ENCODE measurements at places on chromosomes 1 and 21.
A peak's percentile ranks its signal among the peaks of the same experiment; 100 is the strongest.

GRCh38 chr1:9659328-9659727, 7.8 kb downstream of the PIK3CD start:
- DNase-seq: peak; percentile 85

DNA sequence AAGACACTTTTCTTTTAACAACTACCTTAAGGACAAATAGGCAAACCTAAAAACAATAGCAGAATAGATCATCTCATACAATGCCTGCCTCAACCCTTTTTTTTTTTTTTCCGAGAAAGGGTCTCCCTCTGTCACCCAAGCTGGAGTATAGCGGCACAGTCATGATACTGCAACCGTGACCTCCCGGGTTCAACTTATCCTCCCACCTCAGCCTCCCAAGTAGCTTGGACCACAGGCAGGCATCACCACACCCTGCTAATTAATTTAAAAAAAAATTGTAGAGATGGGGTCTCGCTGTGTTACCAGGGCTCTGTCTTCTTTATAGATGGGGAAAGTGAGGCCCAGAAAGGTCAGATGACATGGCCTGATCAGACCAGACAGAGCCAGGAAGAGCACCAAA, 7.9 kb downstream of the SH3BGRL3 start:
- no peak for DNase-seq

- no peak for DNase-seq
Measured at GRCh38 chr1:41564741-41565475, 80.4 kb upstream of the EDN2 start.

DNA sequence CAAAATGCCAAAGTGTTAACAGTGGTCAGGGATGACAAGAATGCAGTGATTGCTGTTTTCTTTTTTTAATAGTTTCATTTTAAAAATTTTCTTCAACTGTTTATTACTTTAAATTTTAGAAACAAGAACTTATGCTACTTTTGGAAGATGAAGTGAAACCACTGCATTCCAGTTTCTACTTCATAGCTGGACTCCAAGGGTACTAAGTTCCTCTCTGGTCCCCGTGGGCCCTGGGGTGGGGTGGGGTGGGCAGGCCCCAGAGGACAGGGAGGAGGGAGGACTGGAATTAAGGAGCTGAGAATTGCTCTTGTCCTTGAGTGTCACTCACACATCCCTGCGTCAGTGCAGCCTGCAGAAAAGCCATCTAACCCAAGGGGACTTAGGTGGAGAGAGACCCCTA, 97.3 kb downstream of the RAVER2 start:
- DNase-seq: no peak

GRCh38 chr1:70140343-70140742, 65.0 kb downstream of the LRRC40 start:
- peak; percentile 57 for DNase-seq

- DNase-seq: no peak
Measured at GRCh38 chr1:1434824-1435105, 725 bp upstream of the VWA1 start.

DNA sequence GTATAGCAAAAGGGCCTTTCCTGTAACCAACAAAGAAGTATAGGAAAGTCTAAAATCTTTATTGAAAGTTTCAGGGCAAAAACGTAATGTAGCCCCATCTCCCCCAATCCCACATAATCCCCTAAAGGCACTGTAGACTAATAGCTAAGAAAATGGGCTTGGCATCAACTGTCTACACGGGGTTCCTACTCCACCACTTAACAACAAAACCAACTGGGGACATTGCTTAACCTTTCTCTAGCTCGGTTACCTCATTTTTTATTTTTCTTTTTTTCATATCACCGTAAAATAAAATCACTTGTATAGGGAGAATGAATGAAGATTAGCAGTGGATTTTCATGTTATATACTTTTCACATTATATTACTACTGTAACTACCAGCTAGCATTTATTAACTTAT, 12.3 kb downstream of the MACF1 start:
- DNase-seq: no peak

GRCh38 chr1:174815036-174815435, 184.7 kb upstream of the CACYBP start:
- DNase-seq: peak; percentile 41

GRCh38 chr1:155636397-155637153, 26.6 kb downstream of the MSTO1 start:
- DNase-seq: no peak

DNA sequence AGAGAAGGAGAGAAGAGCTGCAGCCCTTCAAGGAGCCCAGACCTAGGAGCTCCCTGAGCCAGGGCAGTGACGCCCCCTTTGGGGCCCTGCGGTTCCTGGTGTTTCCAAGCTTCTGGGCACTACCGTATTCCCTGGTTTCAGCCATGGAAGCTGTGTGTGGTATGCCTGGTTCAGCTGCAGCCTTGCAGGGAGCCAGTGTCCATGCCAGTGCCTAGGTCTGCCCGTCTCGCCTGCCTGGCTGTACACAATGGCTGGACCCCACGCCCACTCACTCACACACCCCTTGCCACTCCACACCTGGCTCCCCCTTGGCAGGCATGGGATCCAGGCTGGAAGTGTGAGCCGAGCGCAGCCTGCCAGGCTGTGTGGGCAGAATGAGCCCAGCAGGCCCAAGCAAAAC, 87.7 kb downstream of the ADARB1 start:
- no peak for DNase-seq

GRCh38 chr1:151981178-151981525, 12.5 kb downstream of the S100A10 start:
- peak; percentile 30 for DNase-seq

- no peak for DNase-seq
Measured at GRCh38 chr1:91031081-91031480, 9.2 kb upstream of the ZNF644 start.

GRCh38 chr21:44413566-44414290, 41.6 kb upstream of the LRRC3 start:
- DNase-seq: no peak

DNA sequence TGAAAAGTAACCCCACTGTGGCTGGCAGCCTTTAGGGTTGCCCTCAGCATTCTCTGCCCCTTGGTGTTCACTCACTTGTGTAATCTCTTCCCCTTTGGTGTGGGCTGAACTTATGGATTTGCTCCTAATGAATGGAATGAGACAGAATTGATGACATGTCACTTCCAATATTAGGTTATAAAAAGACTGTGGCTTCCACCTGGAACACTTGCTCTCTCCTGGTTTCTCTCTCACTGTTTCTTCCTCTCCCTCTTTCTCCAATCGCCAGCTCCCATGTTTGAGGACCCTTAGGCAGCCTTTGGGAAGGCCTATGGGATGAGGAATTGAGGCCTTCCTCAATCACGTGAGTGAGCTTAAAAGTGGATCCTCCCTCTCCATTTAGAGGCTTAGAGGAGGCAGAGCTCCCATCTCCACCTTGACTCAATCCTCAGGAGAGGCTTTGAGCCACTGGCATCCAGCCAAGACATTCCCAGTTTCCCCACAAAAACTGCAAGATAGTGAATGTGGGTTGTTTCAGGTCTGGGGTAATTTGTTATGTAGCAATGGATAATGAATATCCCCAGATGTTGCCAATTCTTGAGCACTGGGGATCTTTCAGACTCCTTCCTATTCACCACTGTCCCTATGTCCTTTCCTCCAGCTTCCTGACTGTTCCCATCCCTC, 95.5 kb upstream of the CD34 start:
- no peak for DNase-seq
